CD8-positive, alpha-beta memory T cell (primary cell): ENCODE measurements at places on chromosomes 2 and 18. TPM values are rescaled to one million over a fixed set of nuclear protein-coding genes. Genes with fewer than 3 reads are reported as not detected.

GRCh38 chr2:11980809-11981208, 234.4 kb downstream of the LPIN1 start:
- no peak for DNase-seq

GRCh38 chr2:172420216-172420615, 7.2 kb upstream of the ITGA6 start:
- DNase-seq = no peak

DNA sequence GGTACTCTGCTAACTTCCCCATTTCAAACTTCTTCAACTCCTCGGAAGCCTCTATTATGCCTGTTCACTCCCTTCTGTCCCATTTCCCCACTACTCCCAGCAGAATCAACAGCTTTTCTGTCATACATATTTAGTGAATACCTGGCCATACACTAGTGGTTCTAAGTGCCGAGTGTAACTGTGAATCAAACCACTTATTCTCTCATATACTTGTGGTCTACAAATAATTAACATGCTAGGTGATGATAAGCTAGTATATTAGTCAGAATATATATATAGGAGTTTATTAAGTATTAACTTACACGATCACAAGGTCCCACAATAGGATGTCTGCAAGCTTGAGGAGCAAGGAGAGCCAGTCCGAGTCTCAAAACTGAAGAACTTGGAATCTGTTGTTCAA, 150.7 kb downstream of the CCDC102B start:
- DNase-seq = no peak

The TEX44 gene
- not detected for total RNA-seq

DNA sequence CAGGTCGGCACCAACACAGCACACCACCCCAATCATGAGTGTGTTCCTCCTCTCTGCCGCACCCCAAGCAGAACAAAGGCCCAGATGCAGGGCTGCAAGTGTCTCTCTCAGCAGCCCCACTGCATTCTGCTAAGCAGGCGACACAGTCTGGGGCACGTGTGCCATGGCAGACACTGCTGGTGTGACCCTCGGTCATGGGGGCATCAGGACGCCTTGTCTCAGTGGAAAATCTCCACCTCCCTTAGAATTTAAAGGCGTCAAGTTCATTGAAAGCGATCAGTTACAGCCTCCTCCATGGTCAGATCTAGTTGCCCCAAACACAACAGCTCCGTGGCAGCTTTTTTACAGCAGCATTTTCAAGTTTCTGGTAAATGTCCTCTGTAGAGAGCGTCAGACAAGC, 57.2 kb downstream of the ADNP2 start:
- no peak for DNase-seq

The TMEM247 gene
- total RNA-seq = not detected

DNA sequence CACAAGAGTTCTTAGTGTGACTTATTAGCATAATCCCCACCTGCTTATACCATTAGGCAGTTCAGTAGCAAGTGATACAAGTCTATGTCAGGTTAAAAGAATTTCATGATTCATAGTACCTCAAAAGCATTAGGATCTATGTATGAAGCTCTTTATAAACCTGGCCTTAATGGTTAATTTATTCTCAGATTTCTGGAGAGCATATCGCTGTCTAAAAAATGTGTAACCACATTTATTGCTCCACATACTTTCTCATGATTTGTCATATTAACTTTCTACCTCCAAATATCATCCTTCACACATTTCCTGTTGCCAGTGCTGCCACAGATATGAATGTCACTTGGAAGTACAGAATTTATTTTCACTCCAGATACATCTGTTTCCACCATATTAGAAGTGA, 332.8 kb upstream of the MAP2 start:
- no peak for DNase-seq

- no peak for DNase-seq
Measured at GRCh38 chr2:170747921-170748320, 22.3 kb upstream of the ERICH2 start.

- no peak for DNase-seq
Measured at GRCh38 chr18:79026491-79026890, 42.7 kb upstream of the ATP9B start.

DNA sequence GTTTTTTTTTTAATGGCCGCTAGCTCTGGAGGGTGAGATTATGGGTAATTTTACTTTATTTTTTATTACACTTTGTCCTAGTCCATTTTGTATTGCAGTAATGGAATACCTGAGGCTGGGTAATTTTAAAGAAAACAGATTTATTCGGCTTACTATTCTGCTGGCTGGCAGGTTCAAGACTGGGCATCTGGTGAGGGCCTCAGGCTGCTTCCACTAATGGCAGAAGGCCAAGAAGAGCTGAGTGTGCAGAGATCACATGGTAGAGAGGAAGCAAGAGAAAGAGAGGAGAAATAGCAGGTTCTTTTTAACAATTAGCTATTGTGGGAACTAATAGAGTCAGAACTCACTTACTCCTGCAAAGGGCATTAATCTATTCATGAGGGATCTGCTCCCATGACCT, 52.4 kb upstream of the ARHGAP28 start:
- no peak for DNase-seq

DNA sequence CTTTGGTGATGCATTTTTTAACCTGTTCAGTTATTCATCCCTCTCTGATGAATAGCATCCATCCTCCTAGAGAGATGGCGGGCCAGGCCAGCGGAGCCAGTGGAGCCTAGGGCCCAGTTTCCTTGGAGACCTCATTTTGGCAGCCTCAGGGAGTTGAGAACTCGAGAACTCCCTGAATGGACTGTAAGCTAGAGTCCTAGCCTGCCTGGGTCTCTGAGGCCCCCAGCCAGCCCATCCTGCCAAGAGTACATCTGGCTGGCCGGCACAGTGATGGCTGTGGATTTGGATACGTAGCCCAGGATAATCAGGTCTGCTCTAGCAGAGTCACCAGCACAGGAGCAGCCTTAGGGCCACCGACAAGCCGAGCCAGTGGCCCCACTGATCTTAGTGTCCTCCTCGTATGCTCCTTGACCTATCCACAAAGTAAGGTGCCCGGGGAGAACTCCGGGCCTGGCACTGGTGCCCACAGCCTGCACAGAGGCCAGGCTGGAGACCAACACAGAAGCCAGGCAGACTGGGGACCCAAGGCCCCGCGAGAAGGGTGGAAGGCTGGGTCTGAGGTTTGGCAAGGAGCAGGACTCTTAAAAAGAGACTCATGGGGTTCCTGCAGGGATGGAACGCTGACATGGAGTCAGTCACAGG, 110.5 kb upstream of the MCFD2 start:
- DNase-seq = no peak

The CMPK2 gene
- 0.62 TPM for total RNA-seq

- DNase-seq = no peak
Measured at GRCh38 chr2:100260712-100261620, 61.3 kb downstream of the LONRF2 start.

The RAB31 gene
- total RNA-seq = 0.57 TPM

GRCh38 chr2:98216616-98217015, 129.6 kb upstream of the CNGA3 start:
- DNase-seq = no peak

DNA sequence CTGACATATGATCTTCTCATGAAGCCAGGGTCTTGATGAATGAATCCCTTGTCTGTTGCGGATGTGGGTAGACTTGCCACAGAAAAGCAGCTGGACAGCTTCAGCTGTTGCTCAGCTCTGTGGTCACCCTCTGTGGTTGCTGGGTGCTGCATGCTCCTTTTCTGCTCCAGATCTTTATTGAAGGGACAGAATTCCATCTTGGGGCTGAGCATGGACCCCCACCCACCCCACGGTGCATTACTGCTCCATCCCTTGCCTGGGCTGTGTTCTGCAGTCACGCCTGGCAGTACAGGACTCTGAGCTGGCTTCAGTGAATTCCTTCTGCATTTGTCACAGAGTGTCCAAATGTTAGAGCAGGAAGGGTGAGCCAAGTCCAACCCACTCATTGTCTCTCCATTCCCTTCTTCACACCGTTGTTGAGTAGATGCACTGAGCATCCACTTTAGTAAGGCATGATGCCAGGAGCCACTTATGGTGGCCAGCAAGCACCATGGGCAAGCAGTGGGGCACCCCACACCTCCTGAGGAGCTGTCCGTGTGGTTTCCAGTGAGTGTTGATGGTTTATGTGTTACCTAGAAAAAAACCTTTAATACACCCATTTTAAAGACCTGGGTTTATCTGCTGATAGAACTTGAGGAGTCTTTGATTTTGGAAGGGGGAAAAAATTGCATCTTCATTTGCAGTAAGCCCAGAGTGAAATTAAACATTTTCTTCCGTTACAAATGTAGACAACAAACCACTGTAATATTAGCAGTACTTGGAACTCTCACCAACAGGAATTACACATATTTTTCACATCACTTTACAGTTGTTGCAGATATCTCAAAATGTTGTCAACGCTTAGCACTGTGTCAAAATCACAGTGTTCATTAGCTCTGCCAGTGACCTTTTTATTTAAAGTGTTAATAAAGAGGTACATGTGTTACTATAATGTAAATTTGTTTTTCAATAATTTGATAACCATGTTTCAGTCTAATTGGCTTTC, 14.7 kb upstream of the ITGB6 start:
- no peak for DNase-seq
